ENCODE measurements at places on chromosomes 1 and 21. TPM values are rescaled to one million over a fixed set of nuclear protein-coding genes. Genes with fewer than 3 reads are reported as not detected.

Gene LRRC39
- total RNA-seq: not detected

Gene RASAL2
- total RNA-seq: 8.7 TPM

Gene C1QB
- not detected for total RNA-seq

Gene RAB25
- 3.4 TPM for total RNA-seq

Gene TCEANC2
- total RNA-seq: 2.2 TPM

Gene ALPL
- 1.7 TPM for total RNA-seq

Gene CELA3A
- total RNA-seq: 0.56 TPM

Gene PLA2G2F
- not detected for total RNA-seq

Gene PRAMEF33
- total RNA-seq: not detected

Gene NBPF12
- 3.4 TPM for total RNA-seq

Gene USP24
- 30.2 TPM for total RNA-seq

Gene GNAT2
- not detected for total RNA-seq

Gene LAPTM5
- total RNA-seq: 3.7 TPM

Gene OR2L3
- not detected for total RNA-seq

Gene ODR4
- total RNA-seq: 9.8 TPM

Gene BRDT
- total RNA-seq: not detected

Gene SHISAL2A
- total RNA-seq: not detected

Gene C4BPA
- not detected for total RNA-seq

Gene GBP2
- 5.8 TPM for total RNA-seq

Gene RAP1GAP
- not detected for total RNA-seq

Gene LDLRAD2
- not detected for total RNA-seq

Gene NT5C1A
- not detected for total RNA-seq

Gene EDARADD
- 0.48 TPM for total RNA-seq

Gene S100A12
- not detected for total RNA-seq

Gene CASZ1
- 0.16 TPM for total RNA-seq

Gene AADACL4
- not detected for total RNA-seq

Gene TMEM269
- total RNA-seq: not detected

Gene CHRNB2
- 0.13 TPM for total RNA-seq

Gene FAM151A
- not detected for total RNA-seq

Gene FCGR1A
- not detected for total RNA-seq

Gene IL22RA1
- total RNA-seq: not detected

Gene CREB3L4
- total RNA-seq: 29.1 TPM

Data from epithelial cell of alveolus of lung (primary cell).